ENCODE measurements at places on chromosomes 2 and 18.

DNA sequence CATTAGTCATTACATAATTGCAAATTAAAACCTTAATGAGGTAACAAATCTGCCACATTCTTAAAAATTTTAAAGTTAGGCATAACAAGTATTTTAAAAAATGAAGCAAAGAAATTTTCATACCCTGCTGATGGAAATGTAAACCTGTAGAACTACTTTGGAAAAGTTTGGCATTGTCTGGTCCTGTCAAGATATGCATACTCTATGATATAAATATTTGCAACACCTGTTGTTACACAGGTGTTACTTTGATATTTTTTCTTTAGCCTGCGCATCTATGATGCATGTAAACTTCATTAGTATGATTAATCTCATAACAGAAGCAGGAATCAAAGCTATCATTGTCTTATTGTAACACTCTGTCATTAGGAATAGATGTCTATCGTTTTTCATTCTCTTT, 634.3 kb downstream of the TRIB2 start:
- no peak for DNase-seq

DNA sequence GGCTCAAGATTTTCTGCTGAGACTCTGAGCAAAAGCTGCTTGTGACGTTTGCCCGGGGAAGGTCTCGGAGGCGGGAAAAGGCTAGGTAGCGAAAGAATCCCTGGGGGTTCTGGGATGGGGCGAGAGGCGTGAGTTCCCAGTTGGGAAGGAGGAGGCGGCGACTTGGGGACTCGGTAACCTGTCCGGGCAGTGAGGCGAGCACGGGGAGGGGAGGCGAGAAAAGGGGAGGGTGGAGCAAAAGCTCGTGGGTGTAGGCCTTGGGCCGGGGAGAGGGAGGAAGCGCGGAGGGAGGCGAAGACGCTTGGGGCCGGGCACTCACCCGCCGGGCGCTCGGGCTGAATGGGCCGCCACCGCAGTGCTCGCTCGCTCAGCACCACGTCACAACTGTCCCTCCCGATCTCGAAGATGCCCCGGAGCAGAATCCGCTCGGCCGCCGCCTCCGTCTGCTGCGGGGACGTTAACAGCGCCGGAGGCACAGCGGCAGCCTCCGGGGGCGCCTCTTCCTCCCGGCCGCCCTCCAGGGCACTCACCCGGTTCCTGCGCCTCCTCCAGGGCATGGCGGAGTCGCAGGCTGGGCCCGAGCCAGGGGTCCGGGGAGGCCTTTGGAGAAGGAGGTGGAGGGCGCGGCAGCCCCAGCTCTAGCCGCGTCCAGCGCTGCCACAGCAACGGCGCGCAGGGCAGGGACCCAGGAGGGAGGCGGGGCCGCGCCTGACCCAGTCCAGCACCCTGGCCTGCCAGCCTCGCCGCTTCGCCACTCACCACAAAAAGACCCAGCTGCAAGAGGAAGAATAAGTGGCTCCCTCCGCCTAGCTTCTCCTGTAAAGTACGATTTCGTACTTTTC, at the start of gene CERKL:
Gene CERKL (minus strand): TSS at position 656 of the 842 bp plus-strand sequence. CDS start 99 bp downstream, at position 557.
- DNase-seq, result peak; percentile 33

DNA sequence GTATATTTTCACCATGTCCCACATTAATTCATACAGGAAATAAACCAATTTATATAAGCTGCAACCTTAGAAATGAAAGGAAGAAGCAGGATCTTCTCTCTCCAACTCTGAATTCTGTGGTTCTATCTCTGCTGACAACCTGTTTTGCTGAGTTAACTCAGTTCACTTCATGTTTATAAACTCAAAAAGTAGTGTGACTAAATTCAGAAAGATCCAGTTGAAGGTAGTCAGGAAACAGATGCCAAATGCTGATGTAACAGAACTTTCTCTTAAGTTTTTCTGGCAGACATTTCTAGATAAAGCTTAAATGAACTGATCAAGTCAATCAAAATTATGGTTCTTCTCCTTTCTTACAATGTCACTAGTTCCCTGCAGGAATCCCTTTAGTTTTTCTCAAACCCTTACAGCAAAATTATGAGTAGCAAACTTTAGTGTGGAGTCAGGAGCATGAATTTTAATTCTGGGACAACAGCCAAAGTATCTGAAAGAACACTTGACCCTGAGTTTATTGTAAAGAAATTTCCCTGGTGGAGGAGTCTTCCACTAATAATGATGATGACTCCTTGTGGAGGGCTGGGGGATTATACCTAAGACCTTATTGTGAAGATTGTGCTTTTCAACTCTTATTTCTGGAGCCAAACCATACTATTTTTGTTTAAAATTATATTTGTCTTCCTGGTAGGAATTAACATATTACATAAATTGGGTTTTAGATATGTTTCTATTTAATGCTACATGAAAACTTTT, 216.9 kb downstream of the MYO3B start:
- DNase-seq, result no peak

DNA sequence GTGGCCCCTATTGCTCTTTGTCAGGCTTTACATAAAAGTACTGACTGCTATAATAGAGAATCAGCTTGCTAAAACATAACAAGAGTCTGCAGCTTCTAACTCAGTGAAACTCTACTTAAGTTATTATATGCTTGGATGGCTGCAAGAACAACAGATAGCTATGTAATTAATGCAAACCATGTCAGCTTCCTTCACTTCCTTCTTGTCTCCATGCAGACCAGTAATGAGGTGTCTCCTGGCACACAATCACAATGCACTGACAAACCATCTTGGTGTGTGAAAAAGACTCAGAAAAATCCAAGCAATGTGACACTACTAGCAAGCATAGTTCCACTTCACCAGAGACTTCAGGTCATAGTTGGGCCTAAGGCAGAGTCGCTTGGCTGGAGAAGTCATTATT, 2068.9 kb upstream of the PIK3C3 start:
- no peak for DNase-seq

DNA sequence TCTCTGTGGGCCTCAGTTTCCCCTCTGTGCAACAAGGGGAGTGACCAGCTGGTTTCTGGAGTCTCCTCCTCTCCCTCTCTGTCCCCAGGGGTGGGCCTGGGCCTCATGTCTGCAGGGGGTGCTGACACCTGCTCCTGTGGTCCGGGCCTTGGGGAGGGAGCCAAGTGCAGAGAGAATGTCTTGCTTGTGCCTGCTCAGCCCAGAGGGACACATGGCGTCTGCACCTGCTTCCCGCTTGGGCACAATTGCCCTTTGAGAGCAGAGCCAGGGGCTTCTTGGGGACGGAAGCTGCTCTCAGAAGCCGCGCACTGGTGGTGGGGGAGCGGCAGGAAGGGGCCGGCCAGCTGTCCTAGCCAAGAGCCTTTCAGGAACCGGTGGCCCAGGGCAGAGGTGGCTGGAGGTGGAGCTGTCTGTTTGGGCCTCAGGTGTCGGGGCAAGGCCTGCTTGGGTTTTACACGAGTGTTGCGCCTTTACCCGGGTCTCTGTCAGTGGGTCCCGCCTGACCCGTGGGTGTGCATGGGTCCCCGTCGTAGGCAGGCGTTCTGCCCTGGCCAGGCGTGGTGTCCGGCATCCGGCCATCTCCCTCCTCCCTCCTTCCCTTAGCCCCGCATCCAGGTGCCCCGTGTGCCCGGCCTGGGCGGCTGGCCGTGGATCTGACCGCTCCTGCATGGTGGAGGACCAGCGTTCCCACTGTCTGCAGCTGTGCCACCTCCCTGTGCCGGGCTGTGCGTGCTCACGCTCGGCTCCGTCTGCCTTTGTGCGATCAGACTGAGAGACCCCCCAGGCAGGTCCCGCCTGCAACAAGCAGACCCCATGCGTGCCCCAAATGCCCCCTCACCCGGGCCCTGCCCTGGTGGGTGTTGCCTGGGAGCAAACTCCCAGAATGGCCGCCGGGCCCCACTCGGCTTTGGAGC, 4.0 kb downstream of the NEU4 start:
- peak; percentile 28 for DNase-seq

GRCh38 chr2:162172802-162173370, 20.8 kb upstream of the GCG start:
- no peak for DNase-seq

GRCh38 chr2:187581125-187581896, 27.1 kb upstream of the TFPI start:
- no peak for DNase-seq

GRCh38 chr2:64168756-64169155, 24.5 kb upstream of the PELI1 start:
- DNase-seq, result no peak
